Choroid plexus epithelial cell (primary cell): ENCODE measurements at places on chromosomes 4 and X.

GRCh38 chrX:49993661-49994060 is 71.3 kb downstream of the CLCN5 start:
- DNase-seq = no peak

DNA sequence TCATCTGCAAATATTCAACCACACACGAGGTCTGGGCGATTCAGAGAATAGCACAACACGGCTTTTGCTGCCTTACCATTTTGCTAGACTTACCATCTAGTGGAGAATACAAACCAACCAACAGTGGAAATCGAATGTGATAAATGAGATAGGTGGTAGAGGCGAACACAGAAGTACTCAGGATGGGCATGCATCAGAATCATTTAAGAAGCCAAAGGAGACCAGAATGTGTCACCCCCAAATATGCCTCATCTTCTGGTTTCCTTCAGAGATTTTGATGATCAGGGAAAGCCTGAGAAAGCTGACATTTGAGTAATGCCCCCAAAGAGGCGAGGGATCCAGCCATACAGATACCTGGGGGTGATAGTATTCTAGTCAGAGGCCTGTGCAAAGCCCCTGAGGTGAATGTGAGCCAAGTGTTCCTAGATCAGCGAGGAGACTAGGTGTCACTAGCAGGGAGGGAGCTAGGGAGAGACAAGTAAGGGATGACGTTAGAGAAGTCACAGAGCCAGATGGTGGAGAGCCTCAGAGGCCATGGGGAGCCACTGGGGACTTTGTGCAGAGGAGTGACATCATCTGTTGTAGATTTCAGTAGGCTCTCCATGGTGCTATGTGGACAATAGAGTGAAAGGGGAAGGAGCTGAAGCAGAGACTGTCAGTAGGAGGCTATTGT is 1.7 kb downstream of the MTMR1 start:
- DNase-seq = no peak

- no peak for DNase-seq
Measured at GRCh38 chrX:112888916-112889315, 48.3 kb upstream of the AMOT start.

DNA sequence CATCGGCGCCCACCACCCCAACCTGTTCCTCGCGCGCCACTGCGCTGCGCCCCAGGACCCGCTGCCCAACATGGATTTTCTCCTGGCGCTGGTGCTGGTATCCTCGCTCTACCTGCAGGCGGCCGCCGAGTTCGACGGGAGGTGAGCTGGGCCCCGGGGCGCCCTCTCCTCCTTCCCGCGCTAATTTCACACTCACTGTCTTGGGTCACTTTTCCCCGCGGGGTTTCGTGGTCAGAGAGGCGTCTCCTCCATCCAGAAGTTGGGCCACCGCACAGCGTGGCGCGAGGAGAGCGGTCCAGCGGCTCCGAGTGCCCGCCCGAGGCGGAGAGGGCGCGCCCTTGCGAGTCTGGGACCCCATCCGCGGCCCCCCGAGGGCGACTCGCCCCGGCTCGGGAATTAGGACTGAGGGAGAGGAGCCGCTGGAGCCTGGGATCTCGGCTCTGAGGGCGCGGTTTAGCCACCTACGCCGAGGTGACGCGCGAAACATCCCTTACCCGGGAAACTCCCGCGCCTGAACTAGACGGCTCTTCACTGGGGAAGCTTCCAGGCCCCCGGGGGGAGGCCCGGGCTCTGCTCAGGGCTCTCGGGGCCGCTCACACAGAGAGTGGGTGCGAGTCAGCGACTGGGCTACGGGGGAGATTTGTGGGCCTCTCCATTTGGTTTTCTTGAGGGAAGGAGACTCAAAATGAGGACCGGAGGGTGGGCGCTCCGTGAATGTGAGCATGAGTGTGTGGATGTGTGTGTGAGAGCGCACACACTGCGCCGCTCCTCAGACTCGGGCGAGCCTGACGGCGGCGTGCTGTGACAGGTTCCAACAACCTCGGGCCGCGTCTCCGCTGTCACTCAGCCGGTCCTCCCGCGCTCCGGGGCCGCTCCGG is 551 bp downstream of the NPNT start:
- DNase-seq = no peak

- no peak for DNase-seq
Measured at GRCh38 chrX:111615227-111615626, 65.7 kb upstream of the ALG13 start.

GRCh38 chrX:22105231-22105630 is 73.1 kb downstream of the PHEX start:
- peak; percentile 54 for DNase-seq

DNA sequence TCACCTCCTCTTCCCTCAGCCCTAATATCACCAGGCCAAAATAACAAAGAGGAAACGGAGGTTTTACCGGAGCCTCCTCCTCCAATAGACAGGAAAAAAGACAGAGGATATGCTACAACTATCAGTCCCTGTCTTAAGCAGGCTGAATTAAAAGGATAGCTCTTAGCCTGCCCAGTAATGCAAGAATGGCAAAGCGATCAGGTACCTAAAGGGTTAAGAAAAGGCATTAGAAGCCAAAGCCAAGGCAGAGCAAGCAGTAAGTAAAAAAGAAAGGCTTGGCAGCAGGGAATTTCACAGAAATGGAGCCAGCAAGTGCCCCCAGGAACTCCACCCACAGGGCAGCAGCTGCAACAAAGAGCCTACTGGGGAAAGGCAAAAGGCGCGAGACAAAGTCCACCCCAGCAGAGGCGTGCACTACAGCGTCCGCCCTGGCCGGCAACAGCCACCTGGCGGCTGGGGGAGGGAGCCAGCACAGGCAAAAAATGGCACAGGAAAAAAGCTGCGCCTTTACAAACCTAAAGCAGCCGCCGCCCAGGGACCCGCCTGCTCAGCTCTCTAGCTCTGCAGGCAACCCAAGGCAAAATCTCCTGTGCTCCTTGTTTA is 220.6 kb upstream of the ZC4H2 start:
- no peak for DNase-seq

DNA sequence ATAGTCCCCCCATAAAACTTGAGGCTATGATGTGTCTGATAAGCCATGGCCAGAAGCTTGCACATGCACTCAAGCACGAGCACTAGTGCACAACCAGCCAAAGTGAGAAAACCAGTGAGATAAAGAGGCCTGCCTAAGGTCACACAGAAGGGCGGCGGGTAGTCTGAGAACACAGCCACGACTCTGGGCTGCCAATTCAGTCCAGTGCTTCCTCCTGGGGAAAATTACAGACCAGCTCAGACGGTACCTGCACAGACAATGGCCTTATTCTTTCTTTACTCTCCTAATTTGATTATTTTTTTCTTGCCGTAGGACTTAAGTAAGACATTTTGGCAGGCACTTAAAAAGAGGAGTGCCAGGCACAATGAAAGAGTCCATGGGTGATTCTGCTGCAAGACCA is 533.2 kb upstream of the FAT1 start:
- no peak for DNase-seq

GRCh38 chrX:149938881-149939654 is 777 bp upstream of the EOLA2 start:
- peak; percentile 95 for DNase-seq
